ENCODE measurements at places on chromosomes 3 and 15.
A peak's percentile ranks its signal among the peaks of the same experiment; 100 is the strongest.

GRCh38 chr3:99475229-99475628, 163.2 kb upstream of the COL8A1 start:
- DNase-seq = no peak

- DNase-seq = peak; percentile 36
These were observed 716 bp downstream of the CPEB1 start for GRCh38 chr15:82646250-82647044.

DNA sequence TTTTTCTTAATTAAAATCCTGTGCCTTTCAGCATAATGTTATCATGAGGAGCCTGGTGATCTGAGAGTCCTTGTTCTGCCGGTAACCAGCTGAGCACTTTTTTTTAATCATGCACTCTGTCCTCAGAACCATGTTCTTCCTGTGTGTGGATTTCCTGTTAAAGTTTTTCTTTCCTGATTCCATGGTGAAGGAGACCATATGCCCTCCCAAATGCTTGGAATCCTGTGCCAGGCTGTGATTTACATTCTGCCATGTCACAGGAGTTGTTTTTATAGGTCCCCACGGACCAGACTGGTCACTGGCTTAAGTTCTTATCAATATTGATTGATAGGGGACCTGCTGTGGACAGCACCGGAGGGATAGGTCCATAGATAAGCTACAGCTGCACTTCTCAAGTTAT, 257.8 kb downstream of the SLCO3A1 start:
- DNase-seq = no peak

DNA sequence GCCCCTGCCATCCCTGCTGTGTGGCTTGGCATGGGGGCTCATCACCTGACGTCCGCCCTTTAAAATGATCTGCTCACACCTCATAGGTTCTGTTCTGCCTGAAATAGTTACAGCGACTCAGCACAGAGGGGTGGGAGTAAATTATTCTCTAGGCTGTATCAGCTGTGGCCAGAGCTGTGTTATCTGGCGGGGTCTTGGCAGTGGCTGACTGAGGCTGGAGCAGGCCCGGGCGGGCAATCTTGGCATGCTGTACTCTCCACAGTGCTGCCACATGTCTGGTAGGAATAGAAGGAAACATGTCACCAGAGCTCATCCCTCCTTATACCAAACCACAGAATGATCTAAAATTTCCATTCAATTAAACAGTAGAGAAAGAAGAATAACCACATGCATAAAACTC, 499.9 kb upstream of the LMCD1 start:
- no peak for DNase-seq

DNA sequence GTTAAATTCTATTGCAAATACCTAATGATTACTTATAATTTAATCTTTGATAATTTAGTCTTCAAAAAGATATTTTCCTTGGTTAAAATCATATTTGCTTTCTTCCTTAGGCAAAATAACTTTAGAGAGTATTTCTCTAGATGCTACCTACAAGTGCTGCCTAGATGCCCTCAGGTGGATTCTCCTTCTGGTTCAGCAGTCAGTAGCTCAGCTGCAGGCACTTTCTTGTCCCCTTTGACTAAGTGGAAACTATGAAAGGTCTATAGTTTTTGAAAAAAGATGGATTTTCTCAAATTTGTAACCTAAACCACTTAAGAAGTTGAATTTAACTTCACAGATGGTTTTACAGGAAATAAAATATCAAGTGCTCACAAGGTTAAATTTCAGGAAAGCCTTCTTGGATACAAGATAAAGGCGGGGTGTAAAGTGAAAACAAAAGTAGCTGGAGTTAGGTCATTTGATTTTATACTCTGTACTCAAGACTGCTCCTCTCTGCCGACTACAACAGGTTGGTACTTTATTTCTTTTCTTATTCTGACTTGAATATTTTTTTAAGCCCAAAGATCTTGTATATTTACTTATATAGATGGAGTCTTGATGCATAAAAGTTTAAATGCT, at the start of gene ACKR4:
Gene ACKR4 (plus strand): TSS at position 455 of the 618 bp plus-strand sequence. CDS start 3,128 bp downstream, outside the sequence.
- DNase-seq = no peak

- no peak for DNase-seq
These were observed 70.5 kb upstream of the KLHL25 start for GRCh38 chr15:85865070-85865684.

DNA sequence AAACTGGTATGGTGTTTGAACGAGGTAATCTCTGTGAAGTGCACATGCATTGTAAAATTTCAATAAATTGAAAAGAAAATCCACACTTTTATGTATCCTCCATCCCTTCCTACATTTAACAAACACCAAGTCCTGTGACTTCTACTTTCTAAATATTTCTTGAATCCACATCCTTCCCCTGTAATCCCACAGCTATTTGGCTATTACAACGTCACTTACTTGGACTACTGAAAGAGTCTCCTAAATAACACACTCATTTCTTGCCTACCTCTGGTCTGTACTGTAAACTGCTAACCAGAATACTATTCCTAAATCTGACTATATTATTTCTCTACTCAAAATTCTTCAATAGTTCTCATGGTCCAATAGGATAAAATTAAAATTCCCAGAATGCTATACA, 176.1 kb downstream of the NEK10 start:
- DNase-seq = no peak

Data from activated T-cell treated with anti-CD3 and anti-CD28 coated beads, Interleukin-2, amount 50 U/mL, for 24 hours (primary cell).